Daoy (cell line): ENCODE measurements at places on chromosomes 2 and 18. TPM values are rescaled to one million over a fixed set of nuclear protein-coding genes. Genes with fewer than 3 reads are reported as not detected.

The MTHFD2 gene
- total RNA-seq, result 90.0 and 90.7 TPM in 2 replicates

DNA sequence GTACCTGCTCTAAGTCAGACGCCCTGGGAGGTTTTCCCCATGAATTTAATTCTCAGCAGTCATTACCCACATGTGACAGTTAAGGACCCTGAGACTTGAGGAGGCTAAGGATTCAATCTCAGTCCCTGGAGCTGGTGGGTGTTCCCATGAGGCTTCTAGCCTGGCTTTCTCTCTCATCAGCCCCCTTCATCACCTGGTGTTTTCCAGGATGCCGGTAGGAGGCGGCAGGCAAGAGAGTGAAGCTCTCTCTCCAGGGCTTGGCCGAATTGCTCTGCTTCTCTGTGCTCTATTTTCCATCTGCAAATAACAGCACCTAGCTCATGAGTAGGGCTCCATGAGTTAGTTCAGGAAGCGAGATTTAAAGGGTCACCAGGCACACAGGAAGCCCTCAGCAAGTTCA is 241.9 kb downstream of the PTPRM start:
- DNase-seq, result no peak

- DNase-seq, result no peak
These were observed 2.2 kb downstream of the MYO3B start for GRCh38 chr2:170180031-170180566.

The PROC gene
- total RNA-seq, result not detected in 2 replicates

DNA sequence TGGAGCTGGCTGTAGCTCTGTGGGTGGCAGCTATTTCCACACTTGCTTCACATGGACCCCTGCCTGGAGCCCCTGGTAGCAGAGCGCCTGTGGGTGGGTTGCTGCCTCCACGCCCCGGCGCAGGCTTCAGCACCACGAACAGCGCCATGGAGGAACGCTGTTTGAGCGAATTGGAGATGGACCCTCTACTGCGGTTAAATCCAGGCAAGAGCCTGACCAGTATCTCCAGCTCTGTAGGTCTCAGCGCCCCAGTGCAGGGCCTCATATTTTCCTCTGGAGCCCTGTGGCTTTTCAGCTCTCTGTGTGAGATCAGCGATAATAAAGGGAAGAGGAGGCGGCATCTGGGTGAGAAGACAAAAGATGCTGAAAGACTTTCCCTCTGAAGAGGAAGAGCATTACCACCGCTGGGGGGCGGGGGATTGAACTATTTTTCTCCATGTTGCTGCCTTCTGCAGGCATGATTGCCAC is 12.0 kb downstream of the ONECUT2 start:
- peak; percentile 50 for DNase-seq

DNA sequence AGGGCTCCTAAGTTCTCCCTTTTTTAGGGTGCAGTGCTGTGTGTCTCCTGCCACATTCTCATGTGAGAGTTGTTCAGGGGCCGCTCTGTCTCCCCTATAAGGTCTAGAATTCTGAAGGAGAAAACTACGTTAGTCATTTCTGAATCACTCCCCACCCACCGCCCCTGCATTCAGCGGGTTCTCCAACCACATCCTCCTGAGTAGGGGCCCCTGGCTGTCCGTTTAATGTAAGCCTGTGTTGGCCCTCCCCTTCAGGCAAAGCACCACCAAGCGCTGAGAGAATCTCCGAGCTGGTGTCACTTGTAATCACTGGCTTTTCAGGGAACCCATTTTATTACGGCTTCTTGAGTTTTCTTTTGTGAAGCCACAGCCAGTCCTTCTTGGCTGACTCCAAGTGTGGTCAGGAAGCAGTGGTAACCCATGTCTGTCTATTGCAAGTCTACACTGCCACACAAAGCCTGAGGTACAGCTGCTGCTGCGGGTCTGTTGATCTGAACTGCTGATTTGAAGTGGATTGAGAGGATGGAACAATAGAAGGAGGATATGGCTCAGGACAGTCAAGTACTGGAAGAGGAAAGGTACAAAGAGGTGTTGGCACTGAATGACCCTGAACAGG is 16.9 kb downstream of the LCT start:
- DNase-seq, result peak; percentile 88

- DNase-seq, result no peak
These were observed 183.5 kb upstream of the GCFC2 start for GRCh38 chr2:75894170-75894569.

DNA sequence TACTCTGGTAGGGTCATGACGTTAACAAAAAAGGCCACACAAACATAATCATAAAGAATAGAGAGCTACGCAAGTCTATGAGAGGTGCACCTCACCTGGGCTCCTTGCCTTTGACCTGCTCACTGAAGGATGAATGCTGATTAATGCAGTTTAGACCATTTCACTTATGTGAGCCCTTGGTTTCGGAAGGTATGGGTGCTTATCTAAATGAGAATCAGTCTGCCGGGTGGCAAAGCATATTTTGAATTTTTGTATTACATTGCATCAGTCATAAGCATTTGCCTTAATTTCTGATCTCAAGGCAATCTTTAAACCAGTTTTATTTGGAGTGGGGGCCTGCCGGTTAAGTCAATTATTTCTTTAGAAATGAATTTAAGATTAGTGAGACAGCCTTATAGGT is 42.8 kb downstream of the SLC9A4 start:
- DNase-seq, result no peak

The FBXO41 gene
- 0.98 and 1.3 TPM in 2 replicates for total RNA-seq

- no peak for DNase-seq
These were observed 167.2 kb downstream of the DDX1 start for GRCh38 chr2:15758848-15759247.

The REEP1 gene
- total RNA-seq, result 4.1 TPM in 2 replicates

DNA sequence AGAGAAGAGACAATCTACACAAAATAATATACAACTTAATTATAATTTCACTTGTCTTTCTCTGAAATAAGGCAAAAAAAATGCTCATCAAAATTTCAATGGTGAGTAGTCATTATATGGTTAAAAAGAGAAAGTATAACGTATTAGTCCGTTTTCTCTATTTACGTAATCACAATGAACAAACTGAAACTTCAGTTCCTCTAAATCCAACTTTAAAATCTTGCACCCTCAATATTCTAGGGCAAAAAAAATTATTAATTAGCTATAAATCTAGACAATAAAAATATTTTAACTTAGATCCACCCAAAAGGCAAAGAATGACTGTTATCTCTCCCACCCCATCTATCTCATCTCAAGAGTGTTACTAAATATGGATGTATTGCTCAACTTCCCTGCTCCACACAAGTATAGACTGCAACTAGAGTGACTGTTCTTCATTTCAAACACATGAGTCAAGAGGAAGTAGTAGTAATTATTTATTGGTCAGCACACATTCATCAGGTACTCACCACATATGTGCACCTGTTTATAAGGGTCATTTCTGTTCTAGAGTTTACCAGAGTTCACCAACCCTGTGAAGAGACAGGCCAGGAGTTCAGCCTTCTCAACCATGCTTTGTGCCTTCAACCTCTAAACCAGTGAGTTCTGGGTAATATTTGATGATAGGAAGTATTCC is 36.4 kb downstream of the STK39 start:
- DNase-seq, result peak; percentile 75

- no peak for DNase-seq
These were observed 15.5 kb downstream of the SH3BP4 start for GRCh38 chr2:234967201-234967869.

The TSGA10 gene
- total RNA-seq, result 8.2 TPM in 2 replicates

GRCh38 chr2:60679036-60679780 is 76.9 kb upstream of the PAPOLG start:
- no peak for DNase-seq

The SCN3A gene
- 0.69 and 0.98 TPM in 2 replicates for total RNA-seq

The HOXD12 gene
- total RNA-seq, result 0.46 TPM in 1 of 2 replicates, not detected in the other

The SERPINB7 gene
- total RNA-seq, result 1.4 and 1.7 TPM in 2 replicates

DNA sequence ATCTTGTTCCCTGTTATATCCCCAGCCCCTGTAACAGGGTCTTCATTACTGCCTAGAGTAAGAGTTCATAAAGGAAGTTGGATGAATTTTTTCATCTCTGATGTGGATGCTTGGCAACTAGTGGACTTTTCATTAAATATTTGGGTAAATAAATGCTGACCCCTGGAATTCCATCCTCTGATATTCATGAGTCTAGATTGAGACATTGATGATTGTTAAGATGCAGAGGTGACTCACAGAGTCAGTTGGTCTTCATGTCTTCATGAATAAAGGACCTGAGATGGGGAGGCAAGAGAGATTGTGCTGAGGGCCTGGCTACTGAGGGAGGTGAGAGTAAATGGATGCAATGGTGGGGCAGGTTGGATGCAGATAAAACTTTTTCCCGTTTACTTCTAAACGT is 132.7 kb upstream of the NT5C1B start:
- no peak for DNase-seq

GRCh38 chr2:52934323-52934898 is 833.2 kb upstream of the CHAC2 start:
- peak; percentile 3 for DNase-seq

DNA sequence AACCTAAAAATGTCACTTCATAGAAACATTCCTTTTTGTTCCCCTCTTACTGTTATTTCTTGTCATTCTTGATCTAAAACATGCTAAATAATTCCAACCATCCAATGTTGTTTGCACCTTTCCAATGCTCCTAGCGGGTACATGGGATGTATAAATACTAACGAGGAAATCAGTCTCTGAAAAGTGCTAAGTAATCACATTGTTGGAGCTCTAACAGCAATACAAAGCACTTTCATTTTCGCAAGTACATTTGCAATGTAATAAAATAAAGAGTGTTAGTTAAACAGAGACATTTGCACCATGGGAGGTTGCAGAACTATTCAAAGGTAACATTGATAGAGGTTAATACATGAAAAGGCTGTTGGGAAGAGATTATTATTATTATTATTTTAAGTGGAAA is 286.2 kb upstream of the ACVR2A start:
- DNase-seq, result no peak

DNA sequence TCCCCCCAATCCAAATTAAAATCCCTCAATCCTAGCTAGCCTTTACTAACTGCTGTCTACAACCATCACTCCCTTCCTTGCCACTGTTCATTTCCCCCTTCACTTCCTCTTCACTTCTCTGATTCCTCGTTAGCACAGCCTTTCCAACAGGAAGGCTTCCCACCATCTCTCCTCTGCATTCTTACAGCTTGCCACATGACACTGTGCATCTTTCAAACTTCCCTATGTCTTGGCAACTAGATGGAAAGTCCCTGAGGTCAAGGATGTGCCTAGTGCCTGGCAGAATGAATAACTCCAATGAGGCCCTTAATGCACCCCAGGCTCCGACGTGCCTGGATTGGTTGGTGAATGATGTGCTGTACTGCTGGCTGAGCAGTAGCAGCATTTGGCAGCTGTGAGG is 15.2 kb downstream of the SAP130 start:
- DNase-seq, result no peak

- no peak for DNase-seq
These were observed 53.5 kb downstream of the DGKD start for GRCh38 chr2:233407771-233408181.

GRCh38 chr18:13626544-13626908 is 99.8 kb downstream of the FAM210A start:
- DNase-seq, result no peak

The CNRIP1 gene
- 26.1 and 28.9 TPM in 2 replicates for total RNA-seq

DNA sequence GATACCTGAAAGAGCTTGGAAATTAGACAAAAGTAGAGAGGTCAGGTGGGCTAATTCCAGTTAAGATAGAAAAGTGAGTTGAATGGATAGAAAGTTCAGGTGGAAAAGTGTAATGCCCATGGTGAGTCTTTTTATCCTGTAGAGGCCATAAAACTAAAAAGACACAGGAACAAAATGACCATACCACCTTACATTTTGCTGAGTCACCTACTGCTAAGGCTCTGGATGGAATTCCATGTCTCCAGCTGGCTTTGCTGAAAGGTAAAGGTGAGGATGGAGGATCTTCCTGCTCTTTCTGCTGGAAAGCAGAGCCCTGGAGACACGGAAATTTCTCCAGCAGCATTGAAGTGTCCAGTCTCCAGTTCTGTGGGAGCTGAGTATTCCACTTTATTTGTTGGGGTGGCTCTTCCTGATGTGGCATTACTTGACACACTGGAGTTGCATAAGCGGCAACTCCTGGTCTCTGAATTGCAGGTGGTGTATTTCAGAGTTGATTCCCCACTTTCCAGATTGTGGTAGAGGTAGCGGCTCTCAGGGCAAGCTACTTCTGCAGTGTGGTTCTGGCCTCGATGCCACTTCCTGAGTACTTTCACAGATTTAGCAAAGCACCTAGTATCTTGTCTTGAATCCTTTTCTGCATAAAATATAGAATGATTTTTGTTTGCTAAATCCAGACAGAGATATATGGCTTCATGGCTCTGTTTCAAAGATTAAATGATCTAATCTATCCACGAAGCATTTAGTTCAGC is 10.7 kb downstream of the IL1RL2 start:
- DNase-seq, result no peak

DNA sequence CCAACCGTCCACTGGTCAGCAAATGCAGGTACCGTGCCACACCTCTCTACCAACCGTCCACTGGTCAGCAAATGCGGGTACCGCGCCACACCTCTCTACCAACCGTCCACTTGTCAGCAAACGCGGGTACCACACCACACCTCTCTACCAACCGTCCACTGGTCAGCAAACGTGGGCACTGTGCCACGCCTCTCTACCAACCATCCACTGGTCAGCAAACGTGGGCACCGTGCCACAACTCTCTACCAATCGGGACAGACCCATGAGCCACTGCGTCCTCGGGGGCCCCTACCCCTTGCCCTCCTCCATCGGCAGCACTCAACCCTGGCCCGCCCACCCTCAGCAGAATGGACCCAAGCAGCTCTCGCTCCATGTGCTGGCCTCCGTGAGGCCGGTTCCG is 226.4 kb upstream of the SALL3 start:
- DNase-seq, result no peak

DNA sequence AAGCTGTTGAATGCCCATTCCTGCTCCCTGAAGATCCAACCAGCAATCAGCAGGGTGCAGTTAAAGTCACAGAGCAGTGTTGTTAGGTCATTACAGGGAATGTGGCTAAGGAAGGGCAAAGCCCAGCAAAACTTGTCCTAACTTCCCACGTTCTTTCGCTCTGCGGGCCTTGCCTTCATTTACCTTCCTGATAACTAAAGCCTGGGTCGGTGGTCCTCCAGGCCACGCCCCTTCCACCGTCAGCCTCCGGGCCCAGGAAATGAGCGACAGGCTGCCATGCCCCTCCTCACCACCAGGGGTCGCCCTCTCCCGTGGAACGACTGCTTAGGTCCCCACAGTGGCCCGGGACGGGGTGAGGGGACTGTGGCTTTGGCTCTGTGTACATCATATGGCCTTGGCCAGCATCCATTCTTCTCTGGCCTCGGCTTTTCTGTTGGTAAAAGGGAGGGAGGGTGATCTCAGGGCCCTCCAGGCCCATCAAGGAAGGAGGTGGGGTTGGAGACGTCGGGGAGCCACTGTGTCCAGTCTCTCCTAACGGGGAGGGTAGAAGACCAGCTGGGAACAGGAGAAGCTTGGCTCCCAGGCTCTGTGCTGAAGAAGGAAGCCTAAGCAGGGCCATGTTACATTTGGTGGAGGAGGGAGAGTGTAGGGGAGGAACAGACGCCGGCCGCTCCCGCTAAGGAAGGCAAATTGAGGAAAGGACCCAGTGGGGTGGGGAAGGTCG is 2.2 kb downstream of the SH2D6 start:
- DNase-seq, result peak; percentile 83

GRCh38 chr2:210503001-210503623 is 26.6 kb upstream of the LANCL1 start:
- DNase-seq, result peak; percentile 19
